ENCODE measurements at places on chromosomes 1 and 21. TPM values are rescaled to one million over a fixed set of nuclear protein-coding genes. Genes with fewer than 3 reads are reported as not detected.

The NES gene
- 0.13 TPM for total RNA-seq

The IFI44 gene
- 3.9 TPM for total RNA-seq

GRCh38 chr1:4638345-4638729 lies 16.1 kb upstream of the AJAP1 start:
- no peak for DNase-seq

DNA sequence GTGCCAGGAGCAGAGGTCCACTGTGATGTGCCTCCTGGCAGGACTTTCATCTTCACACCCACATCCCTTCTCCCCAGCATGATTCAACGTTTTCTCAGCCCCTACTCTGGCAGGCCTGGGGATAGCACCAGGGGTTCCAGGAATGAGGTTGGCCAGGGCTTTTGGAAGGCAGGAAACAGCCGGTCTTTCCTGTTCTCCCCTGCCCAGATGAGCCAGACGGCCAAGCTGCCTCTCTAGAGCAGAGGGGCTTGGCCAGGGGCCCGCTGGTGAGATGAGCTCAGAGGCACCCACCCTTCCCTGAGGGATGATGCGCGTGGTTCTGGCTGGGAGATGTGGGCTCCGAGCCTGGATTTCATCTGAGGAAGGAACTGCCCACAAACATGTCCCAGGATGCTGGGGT lies 4.3 kb upstream of the MFAP2 start:
- peak; percentile 94 for DNase-seq

DNA sequence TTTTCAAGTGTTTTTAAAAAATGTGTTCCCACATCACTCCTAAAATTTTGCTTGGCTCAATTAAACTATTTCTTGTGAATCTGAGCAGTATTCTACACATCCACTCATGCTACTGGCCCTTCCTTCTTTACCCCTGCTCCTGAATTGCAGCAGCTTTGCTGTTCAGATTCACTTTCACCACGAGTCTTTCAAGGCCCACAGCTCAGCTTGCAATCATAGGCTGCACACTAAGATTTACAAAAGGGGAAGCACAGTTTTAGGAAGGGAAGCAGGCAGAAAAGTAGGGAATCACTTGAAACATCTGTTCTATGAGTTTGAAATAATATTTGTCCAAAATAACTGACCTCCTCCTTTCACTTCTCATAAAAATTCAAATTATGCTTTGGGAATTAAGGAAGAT lies 70.9 kb upstream of the EDEM3 start:
- no peak for DNase-seq

GRCh38 chr1:100250264-100250663 lies 630 bp upstream of the DBT start:
- DNase-seq: no peak

DNA sequence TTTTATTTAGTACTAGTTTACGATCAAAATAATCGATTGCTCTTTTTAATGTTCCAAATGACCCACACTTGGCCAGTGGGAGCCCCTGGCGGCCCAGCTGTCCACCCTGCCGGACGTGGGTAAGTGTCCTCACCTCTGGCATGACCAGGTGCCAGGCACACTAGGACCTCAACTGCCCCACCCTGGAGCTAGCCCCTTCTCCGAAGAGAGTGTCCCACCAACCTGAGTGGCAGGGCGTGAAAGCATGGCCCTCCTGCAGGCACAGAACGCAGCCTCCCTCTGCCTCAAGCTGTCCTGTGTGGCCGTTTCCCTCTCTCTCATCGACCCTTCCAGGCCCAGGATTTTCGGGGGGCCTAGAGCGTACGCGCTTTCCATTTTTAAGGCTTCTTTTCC lies 32.9 kb upstream of the AGPAT3 start:
- no peak for DNase-seq

- DNase-seq: peak; percentile 48
Measured at GRCh38 chr1:178055779-178056471, 38.0 kb upstream of the RASAL2 start.

The TRABD2B gene
- not detected for total RNA-seq

- no peak for DNase-seq
Measured at GRCh38 chr1:156050376-156050775, 3.2 kb downstream of the UBQLN4 start.

GRCh38 chr1:19033926-19034680 lies 77.6 kb upstream of the IFFO2 start:
- peak; percentile 13 for DNase-seq

- DNase-seq: no peak
Measured at GRCh38 chr1:208209286-208209685, 34.9 kb downstream of the PLXNA2 start.

GRCh38 chr21:18000981-18001686 lies 182.0 kb upstream of the C21orf91 start:
- DNase-seq: no peak

DNA sequence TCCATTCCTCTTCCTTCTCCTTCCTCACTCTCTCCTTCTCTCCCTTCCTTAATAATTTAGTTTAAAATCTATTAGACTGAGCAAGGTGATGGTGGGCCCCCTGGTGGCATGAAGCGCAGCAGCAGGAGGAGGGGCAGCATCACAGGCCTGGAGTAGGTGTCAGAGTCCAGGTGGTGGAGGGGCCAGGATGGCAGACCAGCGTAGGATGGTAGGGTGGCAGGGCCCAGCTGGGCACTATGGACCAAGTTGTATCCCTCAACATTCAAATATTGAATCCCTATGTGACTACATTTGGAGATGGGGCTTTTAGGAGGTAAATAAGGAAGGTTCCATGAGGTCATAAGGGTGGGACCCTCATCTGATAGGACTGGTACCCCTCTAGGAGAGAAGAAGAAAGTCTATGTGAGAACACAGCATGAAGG lies 61.0 kb downstream of the WDR4 start:
- DNase-seq: peak; percentile 39

The HSD3B1 gene
- not detected for total RNA-seq

DNA sequence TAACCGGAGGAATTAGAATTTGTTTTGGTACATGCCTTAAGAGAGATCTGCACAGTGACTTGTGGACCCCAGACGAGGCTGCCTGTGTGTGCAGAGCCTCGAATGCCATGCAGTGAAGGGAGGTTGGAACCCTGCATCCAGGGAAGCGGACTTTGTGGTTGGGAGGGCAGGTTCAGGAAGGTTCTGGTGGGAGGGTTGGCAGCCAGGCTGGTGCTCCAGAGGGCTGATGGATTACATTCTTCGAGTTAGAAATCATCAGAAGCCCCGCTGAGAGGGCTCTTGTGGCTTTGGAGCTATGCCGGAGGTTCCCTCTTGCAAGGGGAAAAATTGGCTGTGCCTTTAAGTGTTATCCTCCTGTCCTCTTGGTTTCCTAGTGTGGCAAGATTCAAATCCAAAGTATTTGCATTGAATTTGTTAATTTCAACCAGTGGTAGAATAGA lies 21.1 kb downstream of the ROR1 start:
- DNase-seq: peak; percentile 85

DNA sequence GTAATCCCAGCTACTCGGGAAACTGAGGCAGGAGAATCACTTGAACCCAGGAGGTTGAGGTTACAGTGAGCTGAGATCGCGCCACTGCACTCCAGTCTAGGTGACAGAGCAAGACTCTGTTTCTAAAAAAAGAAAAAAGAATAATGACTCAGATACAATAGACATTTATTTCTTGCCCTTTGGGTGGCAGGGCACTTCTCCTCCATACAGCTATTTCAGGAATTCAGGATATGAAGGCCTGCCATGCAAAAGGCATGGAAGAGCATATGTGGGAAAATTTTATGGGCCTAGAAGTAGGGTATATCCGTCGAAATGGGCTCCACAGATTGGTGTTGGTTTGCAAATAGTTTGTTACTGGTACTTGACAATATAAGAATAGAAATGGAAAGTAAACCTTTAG lies 20.2 kb upstream of the POGZ start:
- DNase-seq: no peak

Measured in HT1080 (cell line).